ENCODE measurements at places on chromosomes 13 and 19.
A peak's percentile ranks its signal among the peaks of the same experiment; 100 is the strongest.

- no peak for DNase-seq
Observed at GRCh38 chr19:1068009-1069001, 1.3 kb downstream of the ARHGAP45 start.

DNA sequence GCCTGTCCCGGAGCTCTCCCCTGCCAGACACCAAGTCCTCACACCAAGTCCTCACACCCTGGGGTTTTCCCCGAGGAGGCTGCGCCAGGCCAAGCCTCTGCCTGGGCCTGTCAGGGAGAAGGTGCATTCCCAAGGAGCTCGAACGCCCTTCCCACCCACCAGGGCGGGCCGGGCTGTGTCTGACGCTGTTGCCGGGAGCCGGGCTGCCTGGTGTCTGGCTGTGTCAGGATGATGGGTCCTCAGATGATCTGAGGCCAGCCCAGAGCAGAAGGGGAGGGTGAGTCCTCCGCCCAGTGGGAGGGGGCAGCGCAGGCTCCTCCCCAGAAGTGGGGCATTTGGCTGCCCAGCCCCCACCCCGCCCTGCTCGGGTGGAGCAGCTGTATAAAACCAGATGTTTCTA, 2.3 kb upstream of the HAS1 start:
- no peak for DNase-seq

GRCh38 chr13:39408512-39408911, 194.5 kb downstream of the LHFPL6 start:
- no peak for DNase-seq

DNA sequence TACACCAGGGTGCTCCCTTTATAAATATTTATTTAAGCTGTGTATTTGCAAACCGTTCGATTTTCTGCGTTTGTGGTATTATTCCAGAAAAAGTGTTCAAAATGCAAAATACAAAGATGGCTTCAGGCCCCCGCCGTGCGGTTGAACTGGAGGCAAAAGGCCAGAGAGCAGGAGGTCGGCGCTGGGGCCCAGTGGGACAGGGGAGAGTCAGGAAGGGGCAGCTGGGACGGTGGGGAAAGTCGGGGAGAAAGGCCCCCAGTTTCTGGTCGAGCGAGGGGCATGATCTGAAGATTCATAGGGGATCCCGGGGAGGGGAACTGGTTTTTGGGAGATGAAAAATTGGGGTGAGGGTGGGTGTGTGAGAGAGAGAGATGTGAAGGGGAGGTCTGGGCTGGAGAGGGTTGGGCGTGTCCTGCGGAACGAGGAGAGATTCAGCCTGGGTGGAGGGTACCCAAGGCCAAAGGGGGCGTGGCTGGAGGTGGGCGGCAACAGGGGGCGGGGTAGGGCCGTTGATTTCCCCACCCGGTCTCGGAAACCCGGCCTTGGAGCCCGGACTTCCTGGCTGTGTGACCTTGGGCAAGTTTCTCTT, 678 bp downstream of the ISOC2 start:
- DNase-seq, result no peak

- DNase-seq, result peak; percentile 11
Observed at GRCh38 chr13:32164622-32165268, 133.2 kb downstream of the FRY start.

GRCh38 chr19:53908106-53908934, 758 bp upstream of the CACNG7 start:
- DNase-seq, result no peak

DNA sequence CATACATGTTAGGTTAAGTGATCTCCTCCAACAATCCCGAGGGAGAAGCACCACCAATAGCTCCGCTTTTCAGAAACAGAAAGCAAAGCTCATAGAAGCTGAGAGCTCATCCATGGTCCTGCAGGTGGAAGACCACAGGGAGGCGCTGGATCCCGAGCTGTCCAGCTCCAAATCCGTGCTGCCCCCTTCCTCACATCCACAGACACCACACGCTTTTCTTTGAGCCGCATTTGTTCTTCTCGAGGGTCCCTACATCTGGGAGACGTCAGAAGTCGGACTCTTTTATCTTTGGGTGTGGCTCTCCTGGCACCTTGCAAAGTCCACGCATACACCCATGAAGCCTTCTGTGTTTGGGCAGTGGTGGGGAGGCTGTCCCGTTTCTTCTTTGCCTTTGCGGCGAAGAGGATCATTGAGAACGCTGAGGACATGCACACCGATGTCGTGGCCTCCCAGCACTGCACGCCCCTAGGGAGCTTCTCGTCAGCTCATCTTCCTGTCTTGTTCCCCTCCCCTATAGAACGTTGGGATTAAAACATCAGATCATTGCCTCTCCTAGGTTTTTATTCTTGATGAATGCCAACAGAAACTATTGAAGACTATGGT, 184.8 kb downstream of the TEX29 start:
- no peak for DNase-seq

DNA sequence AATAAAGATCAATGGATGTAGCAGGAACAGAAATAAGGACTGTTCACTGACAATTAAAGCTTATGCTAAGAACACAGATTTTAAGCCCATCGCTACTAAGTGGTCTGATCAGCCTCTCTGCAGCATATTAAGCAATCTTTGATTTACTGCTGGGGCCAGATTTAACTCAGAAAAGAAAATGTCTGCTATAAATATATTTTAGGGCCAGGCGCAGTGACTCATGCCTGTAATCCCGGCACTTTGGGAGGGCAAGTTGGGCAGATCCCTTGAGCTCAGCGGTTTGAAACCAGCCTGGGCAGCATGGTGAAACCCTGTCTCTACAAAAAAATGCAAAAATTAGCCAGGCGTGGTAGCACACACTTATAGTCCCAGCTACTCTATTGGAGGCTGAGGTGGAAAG, 43.0 kb downstream of the METTL21C start:
- no peak for DNase-seq

DNA sequence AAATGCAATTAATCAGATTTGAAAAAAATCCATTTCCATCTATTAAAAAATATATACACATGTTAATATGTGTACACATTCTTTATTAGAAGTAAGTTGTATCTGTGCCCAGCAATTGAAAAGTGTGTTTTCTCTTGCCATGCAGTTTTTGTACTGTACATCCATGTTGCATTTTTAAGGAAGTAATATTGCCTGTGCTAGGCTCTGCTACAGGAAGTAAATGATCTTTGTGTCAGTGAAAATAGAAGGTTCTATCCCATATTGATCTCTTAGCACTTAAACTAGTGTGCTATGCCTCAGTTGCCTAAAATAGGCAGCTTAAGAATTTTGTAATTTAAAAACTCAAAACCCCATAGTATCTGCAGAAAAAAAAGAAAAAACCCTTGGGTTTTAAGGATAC, 122.5 kb downstream of the CDK8 start:
- no peak for DNase-seq

GRCh38 chr19:4722671-4723594, 709 bp downstream of the DPP9 start:
- no peak for DNase-seq

GRCh38 chr19:19279853-19280252, 6.8 kb upstream of the TM6SF2 start:
- no peak for DNase-seq

DNA sequence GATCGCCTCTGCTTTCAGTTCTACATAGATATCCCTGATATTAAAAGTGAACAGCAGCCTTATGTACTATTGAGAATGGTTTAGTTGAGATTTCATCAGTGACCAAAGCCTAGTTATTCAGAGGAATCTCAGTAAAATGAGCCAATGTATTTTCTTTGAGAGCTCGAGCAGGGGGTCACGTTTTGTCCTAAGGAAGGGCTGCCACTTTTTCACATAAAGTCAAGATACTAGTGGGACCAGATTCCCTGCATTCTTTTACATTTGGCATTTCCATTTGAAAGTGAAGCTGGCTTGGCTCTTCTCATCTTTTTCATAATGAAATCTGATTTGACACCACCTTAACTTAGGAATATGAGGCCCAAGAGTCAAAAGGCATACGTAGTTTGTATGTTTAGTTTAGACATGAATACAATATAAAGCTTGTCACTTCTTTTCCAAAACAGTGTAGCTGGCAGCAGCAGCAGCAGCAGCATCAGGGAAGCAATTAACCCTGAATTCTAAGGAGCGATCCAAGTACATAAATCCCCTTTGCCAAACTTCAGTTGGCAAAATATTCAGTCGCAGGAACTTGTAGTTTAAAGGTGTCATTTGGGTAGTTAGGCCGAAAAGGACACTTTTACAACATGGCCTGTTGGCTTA, 1752.2 kb upstream of the PCDH20 start:
- DNase-seq, result no peak

DNA sequence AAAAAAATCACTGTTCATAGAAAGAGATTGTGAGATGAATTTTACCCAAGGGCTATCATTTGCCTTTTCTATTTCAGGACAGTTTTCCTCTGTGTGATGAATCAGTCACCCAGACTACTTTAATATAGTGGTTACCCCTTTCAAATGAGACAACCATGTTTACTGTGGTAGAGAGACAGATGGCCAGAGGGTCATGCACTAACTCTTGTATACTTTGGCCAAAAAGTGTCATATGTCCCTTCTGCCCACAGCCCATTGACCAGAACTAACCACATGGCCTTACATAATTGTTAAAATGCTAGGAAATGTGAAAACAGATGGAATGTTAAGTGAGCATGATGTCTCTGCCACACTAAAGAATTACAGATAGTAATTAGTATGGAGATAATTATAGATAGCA, 498.7 kb downstream of the DACH1 start:
- DNase-seq, result no peak

- no peak for DNase-seq
Observed at GRCh38 chr13:106628936-106629659, 61.2 kb upstream of the ARGLU1 start.

DNA sequence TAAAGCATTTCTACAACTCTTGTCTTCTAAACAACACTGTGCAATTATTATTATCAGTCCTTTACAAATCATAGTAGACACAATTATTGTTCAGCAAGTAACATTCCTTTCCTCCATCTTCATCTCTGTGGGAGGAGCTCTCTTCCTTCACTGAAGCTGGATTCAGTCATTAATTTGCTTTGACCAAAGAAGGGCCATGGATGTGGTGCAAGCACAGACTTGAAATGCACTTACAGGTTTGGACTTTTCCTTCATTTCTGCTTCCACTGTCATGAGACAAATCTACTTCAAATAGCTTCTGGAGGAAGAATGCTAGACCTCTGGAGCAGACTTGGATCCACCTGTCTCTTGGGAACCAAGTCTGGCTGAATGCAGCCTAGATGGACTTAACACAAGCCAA, 336.6 kb upstream of the SLITRK6 start:
- DNase-seq, result no peak

GRCh38 chr13:83503424-83503823, 378.9 kb downstream of the SLITRK1 start:
- no peak for DNase-seq

- peak; percentile 46 for DNase-seq
Observed at GRCh38 chr19:10899151-10899653, 27.8 kb downstream of the CARM1 start.

- DNase-seq, result no peak
Observed at GRCh38 chr13:26423629-26424028, 133.9 kb upstream of the WASF3 start.

DNA sequence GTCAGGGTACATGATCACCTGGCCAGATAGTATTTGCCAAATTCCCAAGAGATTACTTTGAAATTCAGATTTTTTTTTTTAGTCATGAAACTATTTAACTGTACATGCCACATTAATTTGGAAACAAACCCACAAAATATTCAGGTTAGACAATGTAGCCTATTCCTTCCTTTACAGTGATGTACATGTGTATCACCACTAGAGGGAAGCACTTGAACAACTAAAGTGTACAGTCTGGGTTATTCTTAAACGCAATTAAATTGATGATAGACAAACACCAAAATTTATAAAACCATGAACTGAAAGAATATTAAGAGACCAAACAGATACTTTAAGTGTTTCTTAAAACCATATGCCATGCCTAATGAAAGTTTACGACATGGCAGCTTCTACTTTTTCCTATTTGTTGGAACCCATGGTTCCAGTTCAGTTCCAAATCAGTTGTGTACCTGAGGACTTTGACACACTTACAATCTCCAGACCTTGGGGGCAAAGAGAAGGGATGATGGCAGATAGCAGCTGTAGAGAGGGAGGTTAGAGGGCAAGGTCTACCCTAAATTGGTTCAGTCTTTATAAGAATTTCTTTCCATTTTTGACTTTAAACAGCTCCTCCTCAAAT, 52.8 kb downstream of the TNFSF13B start:
- DNase-seq, result peak; percentile 22

DNA sequence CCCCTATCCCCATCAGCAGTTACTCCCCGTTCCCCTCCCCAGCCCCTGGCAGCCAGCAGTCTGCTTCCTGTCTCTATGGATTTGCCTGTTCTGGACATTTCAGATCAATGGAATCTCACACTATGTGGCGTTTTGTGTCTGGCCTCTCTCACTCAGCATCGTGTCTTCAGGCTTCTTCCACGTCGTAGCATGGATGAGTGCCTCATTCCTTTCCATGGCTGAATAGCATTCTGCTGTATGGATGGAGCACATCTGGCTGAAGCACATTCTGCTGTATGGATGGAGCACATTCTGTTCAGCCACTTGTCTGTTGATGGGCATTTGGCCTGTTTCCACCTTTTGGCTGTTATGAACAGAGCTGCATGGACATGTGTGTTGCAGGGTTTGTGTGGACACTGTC, 29.5 kb downstream of the CRTC1 start:
- DNase-seq, result no peak

DNA sequence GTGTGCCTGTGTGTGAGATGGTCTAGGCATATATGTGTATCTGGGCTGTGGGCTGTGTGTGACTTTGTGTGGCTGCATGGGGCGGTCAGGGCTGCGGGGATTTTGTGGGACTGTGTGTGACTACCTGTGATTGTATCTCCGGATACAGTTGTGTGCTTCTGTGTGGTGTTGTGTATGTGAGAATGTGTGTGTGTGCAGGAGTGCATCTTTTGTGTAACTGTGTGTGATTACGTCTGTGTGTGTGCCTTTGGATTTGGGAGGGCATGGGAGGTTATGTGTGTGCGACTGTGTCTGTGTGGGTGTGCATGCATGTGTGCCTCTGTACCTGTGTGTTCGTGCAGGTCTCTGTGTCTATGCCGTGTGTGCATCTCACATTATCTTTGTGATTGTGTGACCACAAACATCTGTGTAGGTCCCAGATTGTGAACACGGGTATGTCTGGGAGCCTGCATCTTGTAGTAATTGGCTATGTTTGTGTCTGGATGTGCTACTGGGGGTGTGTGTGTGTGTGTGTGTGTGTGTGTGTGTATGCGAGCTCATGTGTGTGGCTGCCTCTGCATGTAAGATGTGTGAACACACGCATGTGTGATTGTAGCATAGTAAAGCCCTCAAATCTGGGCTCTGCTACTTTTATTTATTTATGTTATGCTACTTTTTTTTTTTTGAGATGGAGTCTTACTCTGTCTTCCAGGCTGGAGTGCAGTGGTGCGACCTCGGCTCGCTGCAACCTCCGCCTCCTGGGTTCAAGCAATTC, 7.6 kb downstream of the EHD2 start:
- DNase-seq, result no peak

- no peak for DNase-seq
Observed at GRCh38 chr13:32035716-32036115, 4.1 kb downstream of the FRY start.

DNA sequence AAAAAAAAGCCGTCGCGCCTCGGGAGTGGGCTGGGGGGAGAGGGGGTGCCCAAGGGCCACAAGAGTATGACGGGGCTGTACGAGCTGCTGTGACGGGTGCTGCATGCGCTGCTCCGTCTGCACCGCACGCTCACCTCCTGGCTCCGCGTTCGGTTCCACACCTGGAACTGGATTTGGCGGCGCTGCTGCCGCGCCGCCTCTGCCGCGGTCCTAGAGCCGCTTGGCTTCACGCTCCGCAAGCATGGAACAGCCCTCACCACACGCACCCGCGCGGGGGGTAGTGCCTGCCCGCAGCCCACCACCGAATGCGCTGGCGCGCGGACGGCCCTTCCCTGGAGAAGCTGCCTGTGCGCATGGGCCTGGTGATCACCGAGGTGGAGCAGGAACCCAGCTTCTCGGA, 18.8 kb downstream of the C1QTNF9 start:
- no peak for DNase-seq

Data from NCI-H2029 treated with DMSO at 0.1 percent for 48 hours (cell line).